ENCODE measurements at places on chromosomes 5 and 9. TPM values are rescaled to one million over a fixed set of nuclear protein-coding genes. Genes with fewer than 3 reads are reported as not detected.

The FGF10 gene
- total RNA-seq, result not detected

The ACTL7B gene
- not detected for total RNA-seq

The GMCL2 gene
- total RNA-seq, result not detected

The ARRDC3 gene
- 11.8 TPM for total RNA-seq

DNA sequence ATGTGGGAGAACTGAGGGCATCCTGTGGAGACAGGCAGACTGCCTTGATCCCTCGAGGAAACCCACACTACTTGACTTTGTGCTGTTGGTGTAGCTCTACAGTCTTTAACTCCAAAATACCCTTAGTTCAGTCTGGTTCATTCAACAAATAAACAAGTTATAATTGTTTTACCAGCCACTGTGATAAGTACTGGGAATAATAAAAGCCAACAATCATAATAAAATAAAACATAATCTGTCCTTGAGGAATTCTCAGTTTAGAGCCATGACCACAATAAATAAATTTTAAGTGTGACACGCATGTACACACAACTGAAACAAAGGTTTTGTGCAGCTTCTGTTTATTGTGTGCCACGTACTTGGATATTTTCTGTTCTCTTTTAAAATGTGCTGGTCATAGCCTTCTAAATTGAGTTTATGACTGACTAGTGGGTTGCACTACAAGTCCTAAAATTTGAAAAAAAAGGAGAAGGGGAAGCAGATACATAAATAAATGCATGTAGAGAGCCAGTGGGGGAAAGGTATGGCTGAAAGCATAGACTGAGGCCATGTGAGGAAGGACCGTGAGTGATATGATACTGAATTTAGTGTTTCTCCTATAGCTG is 6.2 kb upstream of the SCAMP1 start:
- no peaks in the 10 kb centered on the region for H3K36me3 ChIP-seq
- no peak for DNase-seq
- no peaks in the 10 kb centered on the region for H3K27me3 ChIP-seq
- no peaks in the 10 kb centered on the region for H3K4me1 ChIP-seq

GRCh38 chr5:147740864-147741263 is 41.7 kb downstream of the JAKMIP2 start:
- no peaks in the 10 kb centered on the region for H3K27me3 ChIP-seq
- DNase-seq, result no peak
- no peaks in the 10 kb centered on the region for H3K4me1 ChIP-seq
- H3K36me3 ChIP-seq, result no peaks in the 10 kb centered on the region
- no peak overlapping the region for H3K4me3 ChIP-seq

- H3K4me3 ChIP-seq, result no peak overlapping the region
- no peak overlapping the region for H3K27ac ChIP-seq
- DNase-seq, result no peak
- no peaks in the 10 kb centered on the region for H3K4me1 ChIP-seq
- no peaks in the 10 kb centered on the region for H3K27me3 ChIP-seq
- H3K36me3 ChIP-seq, result no peaks in the 10 kb centered on the region
Measured at GRCh38 chr5:60677850-60678664, 21.9 kb downstream of the DEPDC1B start.

- no peaks in the 10 kb centered on the region for H3K4me1 ChIP-seq
- no peaks in the 10 kb centered on the region for H3K36me3 ChIP-seq
- DNase-seq, result no peak
- no peaks in the 10 kb centered on the region for H3K27me3 ChIP-seq
Measured at GRCh38 chr5:125987677-125988255, 435.4 kb upstream of the GRAMD2B start.

GRCh38 chr5:72985719-72986118 is 29.9 kb downstream of the FCHO2 start:
- H3K4me3 ChIP-seq, result no peak overlapping the region
- H3K36me3 ChIP-seq, result peaks cover 10% of the 10 kb centered on the region
- H3K27ac ChIP-seq, result no peak overlapping the region
- H3K27me3 ChIP-seq, result no peaks in the 10 kb centered on the region
- DNase-seq, result no peak

DNA sequence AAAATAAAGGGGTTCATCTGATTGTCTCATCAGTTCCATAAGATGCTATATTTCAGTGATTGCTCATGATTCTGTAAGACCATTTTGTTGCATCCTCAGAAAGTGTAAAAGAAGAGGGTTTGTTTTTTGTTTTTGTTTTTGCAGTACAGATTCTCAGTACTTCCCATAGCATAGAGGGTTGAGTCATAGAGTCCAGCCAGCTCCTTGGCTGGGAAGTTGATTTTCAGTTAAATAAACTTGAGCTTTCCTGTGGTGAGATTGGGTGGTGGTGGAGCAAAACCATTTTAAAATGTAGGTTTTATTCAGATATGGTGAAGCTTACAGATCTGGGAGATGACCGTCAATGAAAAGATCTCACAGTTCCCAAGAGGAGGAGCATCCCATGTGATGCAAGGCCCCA is 48.2 kb downstream of the DAPK1 start:
- no peaks in the 10 kb centered on the region for H3K36me3 ChIP-seq
- no peak overlapping the region for H3K4me3 ChIP-seq
- no peaks in the 10 kb centered on the region for H3K27me3 ChIP-seq
